ENCODE measurements at places on chromosomes 11 and 22. TPM values are rescaled to one million over a fixed set of nuclear protein-coding genes. Genes with fewer than 3 reads are reported as not detected.

The DEPDC5 gene
- total RNA-seq, result 42.6 TPM

The PATZ1 gene
- total RNA-seq, result 31.5 TPM

The SLC37A2 gene
- 0.17 TPM for total RNA-seq

The MN1 gene
- 0.07 TPM for total RNA-seq

The DEFB131B gene
- not detected for total RNA-seq

The FIBIN gene
- total RNA-seq, result not detected

The FJX1 gene
- total RNA-seq, result 0.34 TPM

The CCDC188 gene
- total RNA-seq, result not detected

The CFAP300 gene
- total RNA-seq, result not detected

GRCh38 chr11:78737301-78737700 is 162.6 kb upstream of the NARS2 start:
- H3K4me3 ChIP-seq, result no peak overlapping the region
- no peaks in the 10 kb centered on the region for H3K36me3 ChIP-seq
- DNase-seq, result no peak
- peaks cover 7% of the 10 kb centered on the region for H3K27me3 ChIP-seq
- no peaks in the 10 kb centered on the region for H3K4me1 ChIP-seq
- H3K27ac ChIP-seq, result no peak overlapping the region

DNA sequence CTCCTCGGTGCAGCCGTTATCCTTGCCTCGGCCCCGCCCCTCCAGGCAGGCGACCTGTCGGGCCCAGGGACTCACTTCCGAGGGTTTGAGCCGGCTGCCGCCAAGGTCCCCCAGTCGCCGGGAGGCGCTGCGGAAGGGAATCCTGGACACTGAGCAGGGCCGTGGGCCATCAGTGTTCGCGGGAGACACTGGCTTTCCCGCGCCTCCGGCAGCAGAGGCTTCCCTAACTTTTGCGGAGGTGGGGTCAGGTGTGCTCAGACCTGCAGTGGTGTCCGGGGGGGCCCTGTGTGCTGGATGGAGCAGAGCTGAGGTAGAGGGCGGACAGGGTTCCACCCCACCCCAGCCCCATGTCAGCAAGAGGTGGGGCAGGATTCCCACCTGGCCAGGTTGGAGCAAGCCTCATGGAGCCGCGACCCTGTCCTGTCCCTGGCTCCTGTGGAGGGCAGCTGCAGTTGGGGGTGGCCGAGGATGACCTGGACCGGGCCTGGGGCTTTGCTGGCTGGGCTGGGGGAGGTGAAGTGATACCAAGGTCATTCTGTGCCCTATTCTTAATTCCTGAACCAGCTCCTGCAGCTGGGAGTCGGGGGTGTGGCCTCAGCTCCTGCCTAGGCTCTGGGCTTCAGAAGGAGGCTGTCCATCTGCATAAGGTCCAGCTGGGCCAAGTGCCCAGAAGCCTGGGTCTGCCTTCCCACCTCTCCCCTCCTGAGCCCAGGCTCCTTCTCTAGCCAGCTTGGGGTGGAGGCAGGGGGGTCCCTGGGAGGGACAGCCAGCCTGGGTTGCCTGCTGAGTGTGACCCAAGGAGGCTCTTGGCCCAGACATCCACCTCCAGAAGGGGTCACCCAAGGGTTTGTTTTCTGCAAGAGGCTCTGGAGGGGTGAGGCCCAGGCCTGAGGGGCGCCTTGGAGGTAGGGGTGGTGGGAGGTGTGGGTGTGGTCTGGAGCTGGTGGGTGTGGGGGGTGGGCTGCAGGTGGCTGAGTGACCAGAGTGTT is 8.4 kb downstream of the TSPAN4 start:
- no peak for DNase-seq
- H3K27me3 ChIP-seq, result peaks cover 4% of the 10 kb centered on the region
- H3K36me3 ChIP-seq, result no peaks in the 10 kb centered on the region
- no peak overlapping the region for H3K27ac ChIP-seq

DNA sequence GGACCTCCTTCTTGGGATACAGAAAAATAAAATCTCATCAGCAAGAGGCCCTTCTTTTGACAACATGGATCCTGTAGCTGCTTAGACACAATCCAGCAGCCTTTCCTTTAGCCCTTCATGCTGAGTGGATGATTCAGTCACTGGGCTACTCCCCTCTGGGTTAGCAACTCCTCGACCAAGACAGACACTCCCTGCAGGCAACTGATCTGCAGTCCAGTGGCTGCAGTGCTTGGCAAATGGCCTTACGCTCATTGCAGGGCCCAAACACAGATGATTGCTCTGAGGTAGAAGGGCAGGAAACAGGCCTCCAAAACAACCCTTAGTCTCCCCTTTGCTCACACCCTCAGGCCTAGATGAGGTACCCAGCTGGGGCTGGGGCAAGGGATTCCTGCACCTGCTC is 73.2 kb upstream of the OPCML start:
- H3K27ac ChIP-seq, result no peak overlapping the region
- H3K4me1 ChIP-seq, result no peaks in the 10 kb centered on the region
- no peak overlapping the region for H3K4me3 ChIP-seq
- DNase-seq, result no peak
- H3K36me3 ChIP-seq, result no peaks in the 10 kb centered on the region
- no peaks in the 10 kb centered on the region for H3K27me3 ChIP-seq

- H3K4me1 ChIP-seq, result peaks cover 46% of the 10 kb centered on the region
- peaks cover 34% of the 10 kb centered on the region for H3K36me3 ChIP-seq
- H3K4me3 ChIP-seq, result peak overlapping the region; percentile 56
- DNase-seq, result no peak
- no peaks in the 10 kb centered on the region for H3K27me3 ChIP-seq
Measured at GRCh38 chr11:6607190-6607795, 3.7 kb downstream of the ILK start.

DNA sequence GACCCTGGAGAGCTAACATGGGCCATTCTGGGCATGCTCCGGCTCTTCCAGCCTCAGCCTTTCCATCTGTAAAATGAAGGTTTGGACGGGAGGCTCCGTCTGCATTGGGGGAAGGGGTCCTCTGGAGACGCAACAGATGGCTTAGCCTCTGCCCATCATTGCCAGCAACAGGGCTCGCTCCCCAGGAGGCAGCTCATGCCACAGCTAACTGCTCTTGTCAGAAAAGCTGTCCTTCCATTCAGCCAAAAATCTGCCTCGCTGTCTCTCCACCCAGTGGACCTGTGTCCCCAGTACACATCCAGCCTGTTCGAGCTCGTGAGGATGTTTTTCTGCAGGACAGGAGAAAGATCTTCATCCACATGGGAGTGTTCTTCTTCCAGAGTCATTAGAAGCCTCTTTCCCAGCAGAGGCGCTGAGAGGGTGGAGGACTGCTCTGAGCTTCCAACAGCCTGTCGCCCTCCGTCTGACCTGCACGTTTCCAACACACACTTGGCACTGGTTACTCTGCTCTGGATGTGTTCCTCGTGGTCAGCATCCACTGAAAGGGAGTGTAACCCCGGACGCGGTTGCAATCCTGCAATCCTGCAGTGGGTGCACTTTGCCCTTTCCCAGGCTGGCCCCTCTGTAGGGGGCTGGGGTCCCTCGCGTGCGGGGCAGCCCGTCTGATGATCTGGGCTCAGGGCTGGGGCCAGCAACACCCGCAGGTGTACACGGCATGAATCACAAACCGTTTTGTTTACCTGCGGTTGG is 1340.9 kb downstream of the TBC1D22A start:
- no peak for DNase-seq
- H3K27ac ChIP-seq, result no peak overlapping the region
- peaks cover 3% of the 10 kb centered on the region for H3K36me3 ChIP-seq
- peaks cover 21% of the 10 kb centered on the region for H3K27me3 ChIP-seq

DNA sequence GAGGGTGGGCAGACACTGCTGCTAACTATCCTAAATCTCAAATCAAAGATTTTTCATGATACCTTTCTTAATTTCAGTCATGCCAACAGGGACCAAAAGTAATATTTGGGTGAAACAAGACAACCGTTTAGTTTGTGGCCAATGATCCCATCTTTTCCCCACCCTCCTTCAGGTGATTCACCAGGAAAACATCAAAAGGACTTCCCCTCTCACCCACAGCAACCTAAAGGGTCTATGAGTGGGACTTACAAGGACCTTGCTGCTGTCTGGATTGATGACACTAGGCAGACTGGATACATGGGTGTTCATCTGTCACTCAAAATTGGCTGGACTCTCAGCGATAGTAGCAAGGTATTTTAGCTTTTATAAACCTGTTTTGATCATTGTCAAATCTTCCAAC is 62.0 kb upstream of the ZC3H12C start:
- no peaks in the 10 kb centered on the region for H3K27me3 ChIP-seq
- H3K36me3 ChIP-seq, result no peaks in the 10 kb centered on the region
- no peak overlapping the region for H3K27ac ChIP-seq
- DNase-seq, result no peak
- H3K4me3 ChIP-seq, result no peak overlapping the region

DNA sequence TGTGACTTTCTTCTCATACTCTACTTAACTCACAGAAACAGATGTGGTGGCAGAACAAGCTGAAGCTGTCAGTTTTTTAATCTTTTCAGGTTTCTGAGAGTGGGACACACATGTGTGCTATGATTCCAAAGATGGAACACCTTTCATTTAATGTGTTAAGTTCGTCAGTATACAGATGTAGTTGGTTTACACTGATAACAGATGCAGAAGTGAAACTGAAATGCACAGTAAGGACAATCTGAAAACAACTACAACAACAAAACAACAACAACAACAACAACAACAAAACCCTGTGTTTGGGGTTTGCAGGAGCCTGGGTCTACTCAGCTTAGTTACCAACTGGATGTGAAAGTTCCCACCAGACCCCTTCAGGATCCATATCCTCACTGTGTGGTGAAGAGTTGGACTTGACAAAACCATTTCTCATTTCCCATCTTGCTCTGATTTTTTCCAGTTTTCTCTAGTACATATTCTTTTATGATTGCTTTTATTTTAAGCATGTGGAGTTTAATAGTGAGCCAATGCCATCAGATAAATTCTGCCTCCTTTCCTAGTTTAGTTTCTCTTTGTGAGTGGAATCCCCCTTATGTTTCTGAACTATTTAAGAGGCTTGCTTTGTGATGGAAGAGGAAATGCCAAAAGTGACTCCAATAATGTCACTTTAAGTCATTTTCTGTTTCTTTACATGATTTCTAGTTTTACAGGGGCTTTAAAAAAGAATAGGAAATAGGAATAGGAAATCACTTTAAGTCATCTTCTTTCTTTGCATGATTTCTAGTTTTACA is 47.8 kb downstream of the ARHGAP42 start:
- no peak overlapping the region for H3K27ac ChIP-seq
- H3K4me3 ChIP-seq, result no peak overlapping the region

DNA sequence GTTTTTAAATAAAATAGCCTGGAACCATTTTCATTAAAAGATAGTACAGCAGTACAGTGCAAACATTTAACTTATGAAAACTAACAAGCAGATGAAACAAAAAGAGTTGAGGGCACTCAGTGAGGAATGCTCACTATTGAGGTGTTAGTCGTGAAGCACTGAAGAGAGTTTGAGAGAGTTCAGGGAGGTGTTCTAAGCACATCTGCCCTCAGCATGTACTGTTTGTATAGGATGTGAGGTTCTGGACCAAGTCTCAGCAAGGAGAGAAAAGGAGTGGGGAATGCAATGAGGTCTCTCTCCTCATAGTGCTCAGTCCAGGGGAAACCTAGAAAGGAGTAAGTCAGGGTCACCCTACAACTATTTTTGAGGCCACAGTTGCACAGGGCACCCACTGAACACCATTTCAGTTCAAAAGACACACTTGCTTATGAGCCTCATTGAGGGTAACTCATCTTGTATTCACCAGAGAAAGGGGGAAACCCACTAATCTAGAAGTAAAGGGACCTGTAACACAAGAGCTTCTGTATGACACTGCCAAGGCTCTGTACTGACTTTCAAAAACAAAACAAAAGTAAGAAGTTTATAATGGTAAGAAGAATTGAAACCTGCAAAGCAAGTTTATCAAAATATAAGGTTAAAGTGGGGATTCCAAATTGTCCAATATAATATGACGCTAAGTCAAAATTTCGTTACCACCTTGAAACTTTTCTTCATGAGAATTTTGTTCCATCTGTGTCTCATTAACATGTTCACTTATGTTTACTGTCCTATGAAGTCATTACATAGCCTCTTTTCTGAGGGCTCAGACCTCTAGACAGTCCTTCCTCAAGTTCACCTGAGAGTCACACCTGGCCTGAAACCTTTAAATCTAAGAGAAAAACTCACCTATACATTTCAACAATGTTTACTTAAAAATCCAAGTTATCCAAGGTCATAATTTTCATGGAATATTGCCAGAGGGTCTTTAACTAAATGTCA is 275.3 kb downstream of the ETS1 start:
- H3K4me1 ChIP-seq, result peaks cover 69% of the 10 kb centered on the region
- DNase-seq, result no peak
- H3K36me3 ChIP-seq, result peaks cover 41% of the 10 kb centered on the region
- no peaks in the 10 kb centered on the region for H3K27me3 ChIP-seq

DNA sequence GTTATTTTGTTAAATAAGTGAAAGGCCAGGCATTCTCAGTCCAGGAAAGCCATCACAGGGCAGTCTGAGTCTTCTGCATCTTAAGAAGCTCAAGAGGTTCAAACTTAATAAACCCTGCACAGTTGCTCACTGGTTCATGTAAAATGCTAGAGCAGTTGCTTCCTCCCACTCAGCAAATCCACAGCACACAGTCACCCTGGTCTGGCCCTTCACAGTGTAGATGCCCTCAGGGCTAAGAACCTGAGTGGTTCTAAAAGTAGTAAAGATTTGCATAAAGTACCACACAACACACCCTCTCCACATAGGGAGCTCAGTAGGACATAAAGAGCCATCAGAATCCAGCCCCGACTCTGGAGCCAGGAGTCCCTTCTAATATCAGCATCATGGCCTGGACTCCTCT is 58.7 kb downstream of the ZNF280B start:
- no peak overlapping the region for H3K27ac ChIP-seq
- no peak overlapping the region for H3K4me3 ChIP-seq

GRCh38 chr22:37442537-37442936 is 15.3 kb upstream of the ELFN2 start:
- H3K4me3 ChIP-seq, result no peak overlapping the region
- DNase-seq, result no peak
- H3K36me3 ChIP-seq, result no peaks in the 10 kb centered on the region
- no peak overlapping the region for H3K27ac ChIP-seq
- peaks cover 6% of the 10 kb centered on the region for H3K27me3 ChIP-seq
- H3K4me1 ChIP-seq, result peaks cover 8% of the 10 kb centered on the region

GRCh38 chr11:111777094-111778046 is 11.2 kb upstream of the PPP2R1B start:
- DNase-seq, result peak; percentile 8
- no peaks in the 10 kb centered on the region for H3K4me1 ChIP-seq
- H3K27me3 ChIP-seq, result no peaks in the 10 kb centered on the region
- H3K36me3 ChIP-seq, result no peaks in the 10 kb centered on the region

GRCh38 chr22:42990131-42990838 is 24.7 kb downstream of the PACSIN2 start:
- H3K4me1 ChIP-seq, result no peaks in the 10 kb centered on the region
- no peak for DNase-seq
- no peak overlapping the region for H3K27ac ChIP-seq
- H3K4me3 ChIP-seq, result no peak overlapping the region
- peaks cover 5% of the 10 kb centered on the region for H3K36me3 ChIP-seq

All from activated T-helper 1 cell treated with anti-CD3 and anti-CD28 coated beads, Interleukin-12 subunit alpha, Interleukin-12 subunit beta, Interleukin-2, Interleukin-4 antibody, amounts not matched to agents 30 ng/mL and 10 ng/mL and 1 ng/mL, durations not matched to agents 14 hours and 24 hours and 36 hours (primary cell).